ENCODE measurements at places on chromosomes 6 and 20.

DNA sequence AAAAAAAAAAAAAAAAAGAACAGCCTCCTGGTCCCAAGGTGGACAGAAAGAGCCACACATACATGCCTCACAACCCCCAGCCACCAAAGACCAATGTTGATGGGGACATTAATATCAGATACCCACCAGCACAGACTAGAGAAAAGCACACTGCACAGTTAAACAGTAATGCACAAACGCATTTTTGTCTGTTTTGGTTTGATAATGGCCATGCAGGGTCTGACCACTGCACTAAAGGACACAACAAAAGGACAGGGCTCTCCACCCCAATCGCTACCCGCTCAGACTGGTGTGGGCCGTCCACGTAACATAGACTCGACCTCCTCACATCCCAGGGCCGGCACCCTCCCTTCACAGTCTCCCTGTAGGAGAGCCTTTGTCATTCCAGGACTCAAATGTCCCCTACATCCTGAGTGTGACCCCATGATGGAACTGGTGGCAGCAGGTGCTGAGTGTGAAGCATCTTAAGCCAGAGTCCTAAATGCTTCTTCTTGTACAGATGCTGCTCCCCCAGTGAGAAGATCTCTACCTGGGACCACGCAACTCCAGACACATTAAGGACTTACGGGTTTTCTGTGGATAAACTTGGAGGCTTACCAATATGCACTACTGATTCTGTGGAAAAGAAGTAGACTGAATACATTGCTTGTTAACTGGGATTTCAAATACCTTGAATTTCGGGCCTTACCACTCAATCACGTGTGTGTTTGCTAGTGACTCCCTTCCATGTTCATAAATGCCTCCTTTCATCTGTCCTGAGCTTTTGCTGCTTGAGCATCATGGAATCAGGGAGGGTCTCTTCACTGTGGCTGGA, 28.0 kb downstream of the RRBP1 start:
- no peak for DNase-seq

GRCh38 chr6:42979523-42980177, 669 bp upstream of the PEX6 start:
- no peak for DNase-seq

DNA sequence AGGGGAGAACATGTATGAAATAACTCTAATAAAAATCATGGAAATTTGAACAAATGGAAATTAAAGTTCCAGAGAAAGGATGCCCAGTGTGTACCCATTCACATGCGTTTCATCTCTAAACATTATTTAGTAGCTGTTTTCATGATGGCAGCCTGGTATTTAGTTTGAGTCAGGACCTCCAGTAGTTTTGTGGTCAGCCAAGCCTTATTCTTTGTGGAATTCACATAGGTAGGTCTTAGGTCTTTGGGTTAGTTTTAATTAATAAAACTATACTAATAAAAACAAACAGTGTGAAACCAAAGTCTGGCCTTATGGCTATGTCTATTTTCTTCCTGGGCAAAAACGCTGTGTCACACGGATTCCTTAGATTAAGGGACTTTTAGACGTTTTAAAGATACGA, 137.8 kb downstream of the FOXC1 start:
- DNase-seq, result no peak

DNA sequence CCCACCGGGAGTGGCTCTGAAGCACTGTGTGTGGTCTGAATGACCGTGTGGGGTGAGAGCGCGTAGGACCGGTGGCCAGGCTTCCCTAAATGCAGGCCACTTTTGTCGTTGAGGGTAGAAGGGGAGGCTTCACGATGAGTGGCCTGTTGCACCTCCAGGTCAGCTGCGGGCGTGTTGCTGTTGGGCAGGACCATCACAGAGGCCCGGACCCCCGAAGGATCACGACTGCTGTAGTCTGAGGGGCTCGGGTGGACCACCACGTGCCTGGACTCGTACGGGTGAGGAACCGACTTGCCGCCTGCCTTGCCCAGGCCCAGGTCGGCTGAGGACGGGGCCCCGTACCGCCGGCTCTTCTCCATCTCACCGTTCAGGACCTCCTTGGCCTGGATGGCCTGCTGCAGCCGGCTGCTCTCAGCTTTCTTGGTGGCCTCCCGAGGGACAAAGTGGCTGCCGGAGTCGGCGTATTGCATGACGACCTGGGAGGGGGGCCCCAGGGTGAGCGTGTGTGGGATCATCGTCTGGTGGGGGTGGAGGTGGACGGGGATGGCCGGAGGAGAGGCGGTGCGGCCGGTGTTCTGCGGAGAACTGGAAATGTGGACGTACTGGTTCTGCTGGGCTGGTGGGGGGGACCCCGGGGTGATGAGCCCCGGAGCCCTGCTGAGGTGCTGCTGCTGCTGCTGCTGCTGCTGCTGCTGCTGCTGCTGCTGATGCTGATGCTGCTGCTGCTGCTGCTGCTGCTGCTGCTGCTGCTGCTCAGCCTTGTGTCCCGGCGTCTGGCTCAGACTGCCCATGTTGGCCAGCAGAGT, 88.8 kb downstream of the GMPR start:
- no peak for DNase-seq

DNA sequence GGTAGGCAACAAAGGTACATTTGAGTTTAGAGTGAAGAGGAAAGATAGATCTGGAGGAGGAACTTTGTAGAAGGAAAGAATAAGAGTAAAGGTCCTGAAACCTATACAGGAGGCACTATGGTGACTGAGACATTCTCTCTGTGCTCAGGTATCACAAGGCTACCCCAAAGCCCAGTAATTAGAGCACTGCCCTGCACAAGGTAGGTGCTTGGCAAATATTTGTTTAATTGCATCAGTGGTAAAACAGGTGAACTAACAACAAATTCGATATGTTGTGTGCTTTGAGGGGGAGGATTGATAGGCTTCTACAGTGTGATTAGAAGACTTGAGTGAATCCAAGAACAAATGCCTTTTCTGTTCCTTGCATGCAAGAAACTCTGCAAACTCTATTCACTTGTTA, 6.8 kb upstream of the TSHZ2 start:
- DNase-seq, result no peak

GRCh38 chr20:58816957-58817651, 33.6 kb downstream of the GNAS-AS1 start:
- DNase-seq, result no peak

GRCh38 chr6:167832497-167833395, 6.0 kb downstream of the AFDN start:
- DNase-seq, result no peak

GRCh38 chr6:30548375-30548774, 7.9 kb downstream of the GNL1 start:
- no peak for DNase-seq

DNA sequence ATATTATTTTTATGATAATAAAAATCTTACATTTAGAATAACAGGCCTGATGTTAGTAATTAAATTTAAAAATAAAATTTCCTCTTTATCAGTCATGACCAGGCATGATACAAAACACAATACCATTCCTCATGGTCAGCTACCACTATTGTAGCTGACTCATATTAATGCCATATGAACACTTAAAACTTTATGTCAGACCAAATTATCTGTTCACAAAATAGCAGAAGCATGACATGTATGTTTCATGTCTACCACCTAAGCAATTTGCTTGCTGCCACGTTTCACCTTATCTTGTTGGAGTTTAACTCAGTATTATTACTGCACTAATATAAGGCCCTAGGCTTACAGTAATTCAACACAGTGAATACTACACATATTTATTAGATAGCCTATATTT, 65.7 kb downstream of the HTR1B start:
- DNase-seq, result no peak

- DNase-seq, result no peak
These were observed 89.2 kb downstream of the RPP40 start for GRCh38 chr6:4914420-4915159.

- DNase-seq, result no peak
These were observed 4.8 kb upstream of the STX11 start for GRCh38 chr6:144145541-144145940.

GRCh38 chr6:157575436-157576145, 194.6 kb downstream of the ZDHHC14 start:
- DNase-seq, result no peak

DNA sequence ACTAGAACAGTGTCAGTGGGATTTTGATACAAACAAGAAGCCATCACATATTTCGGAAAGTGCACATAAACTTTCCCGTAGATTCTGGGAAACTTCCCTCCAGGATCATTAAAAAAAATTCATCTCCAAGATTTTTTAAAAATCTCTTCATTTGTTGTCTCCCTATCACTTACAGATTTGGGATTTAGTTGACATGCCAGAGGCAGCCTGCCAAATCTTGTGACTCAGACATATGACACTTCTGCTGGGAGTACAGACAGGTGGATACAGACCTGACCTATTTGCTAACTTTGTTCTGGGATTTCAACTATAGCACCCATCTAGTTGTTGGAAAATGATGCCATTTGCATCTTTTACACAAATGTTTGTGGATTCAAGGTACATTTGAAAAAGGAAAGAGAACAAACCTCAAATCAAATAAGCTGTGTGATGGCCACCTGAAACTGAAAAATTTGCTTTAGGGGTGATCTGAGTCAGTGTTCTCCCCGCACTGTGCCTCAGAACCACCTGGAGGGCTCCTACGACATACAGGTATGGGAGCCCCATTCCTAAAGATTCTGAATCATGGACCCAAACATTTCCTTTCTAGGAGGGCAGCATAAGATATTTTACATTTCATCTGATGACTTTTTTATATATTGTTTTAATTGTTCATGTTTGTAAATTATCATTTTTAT, 21.9 kb upstream of the CD2AP start:
- no peak for DNase-seq

GRCh38 chr20:44035924-44036323, 121.3 kb downstream of the TOX2 start:
- no peak for DNase-seq

DNA sequence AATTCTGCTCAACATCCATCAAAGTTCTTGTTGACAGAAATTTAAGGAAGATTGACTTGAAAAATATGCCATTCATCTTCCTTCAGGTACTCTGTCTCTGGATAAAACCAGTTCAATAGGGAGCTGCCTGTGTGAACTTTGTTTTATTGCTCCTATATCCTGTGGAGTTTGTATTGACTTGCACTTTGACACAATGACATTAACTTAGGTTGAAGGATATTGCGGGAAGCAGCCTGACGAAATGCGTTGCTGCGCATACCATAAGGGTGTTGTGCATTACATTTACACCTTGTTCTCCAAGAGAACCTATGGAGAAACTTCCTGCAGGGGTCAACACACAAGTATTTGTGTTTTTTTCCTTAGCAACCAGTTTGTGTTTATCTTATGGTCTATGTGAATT, 185.4 kb upstream of the GRIK2 start:
- DNase-seq, result no peak

DNA sequence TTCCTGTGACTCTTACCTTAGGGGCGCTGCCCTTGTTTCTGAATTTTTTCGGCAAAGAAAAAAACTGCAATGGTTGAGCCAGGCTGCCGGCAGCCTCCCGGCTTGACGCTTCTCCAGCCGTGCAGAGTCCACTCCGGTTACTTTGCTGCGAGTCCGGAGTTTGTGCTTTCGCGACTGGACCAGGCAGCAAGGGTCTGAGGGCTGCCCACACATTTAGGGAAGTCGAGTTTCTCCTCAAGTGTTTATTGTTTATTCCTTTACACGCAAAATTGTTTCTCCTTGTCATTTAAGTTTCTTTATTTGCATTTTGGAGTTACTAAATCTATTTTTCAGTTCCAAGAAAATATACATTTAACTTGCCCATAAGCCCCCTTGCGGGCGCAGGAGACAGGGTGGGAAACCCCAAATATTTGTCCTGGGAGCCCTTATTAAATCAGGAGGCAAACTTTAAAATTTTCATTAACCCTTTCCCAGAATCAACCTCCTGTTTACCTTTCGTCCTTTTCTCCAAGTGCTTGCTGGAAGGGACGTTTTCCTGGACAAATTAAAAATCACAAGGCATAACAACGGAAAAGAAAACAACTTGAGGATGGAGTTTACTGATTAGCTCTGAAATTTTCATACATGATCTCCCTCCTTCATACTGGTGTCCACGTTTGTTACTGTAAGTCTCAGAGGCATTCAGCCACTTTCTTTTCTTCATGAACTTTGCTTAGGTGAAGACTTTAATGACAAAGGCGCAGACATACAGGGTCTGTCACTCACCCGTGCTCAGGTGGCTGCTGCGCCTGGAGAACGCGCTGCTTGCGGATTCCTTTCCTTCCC, 1.7 kb upstream of the PDE10A start:
- DNase-seq, result no peak

- DNase-seq, result no peak
These were observed 205.1 kb downstream of the DLL1 start for GRCh38 chr6:170085475-170086401.

GRCh38 chr6:5764401-5764955, 242.2 kb downstream of the NRN1 start:
- DNase-seq, result no peak

DNA sequence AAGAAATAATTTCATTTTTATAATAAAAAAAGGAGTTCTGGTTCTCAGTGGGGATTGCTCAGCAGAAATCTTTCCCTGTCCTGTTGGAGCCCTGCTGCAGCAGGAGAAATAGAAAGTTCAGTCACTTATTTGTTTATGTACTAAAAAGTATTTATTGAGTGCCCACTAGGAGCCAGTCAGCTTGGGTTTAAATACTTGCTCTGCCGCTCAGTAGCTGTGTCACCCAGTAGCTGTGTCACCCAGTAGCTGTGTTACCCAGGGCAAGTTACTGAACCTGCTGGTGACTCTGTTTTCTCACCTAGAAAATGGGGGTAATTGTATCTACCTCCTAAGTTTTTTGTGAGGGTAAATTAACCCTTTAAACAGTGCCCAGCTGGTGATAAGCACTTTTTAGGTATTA, 32.9 kb downstream of the FOXF2 start:
- no peak for DNase-seq

- no peak for DNase-seq
These were observed 1166.8 kb upstream of the CITED2 start for GRCh38 chr6:140541288-140541687.

All from activated CD4-positive, alpha-beta T cell treated with anti-CD3 and anti-CD28 coated beads, Interleukin-2, amount 50 U/mL, for 48 hours (primary cell).